ENCODE measurements at places on chromosomes 1 and 21. TPM values are rescaled to one million over a fixed set of nuclear protein-coding genes. Genes with fewer than 3 reads are reported as not detected.

DNA sequence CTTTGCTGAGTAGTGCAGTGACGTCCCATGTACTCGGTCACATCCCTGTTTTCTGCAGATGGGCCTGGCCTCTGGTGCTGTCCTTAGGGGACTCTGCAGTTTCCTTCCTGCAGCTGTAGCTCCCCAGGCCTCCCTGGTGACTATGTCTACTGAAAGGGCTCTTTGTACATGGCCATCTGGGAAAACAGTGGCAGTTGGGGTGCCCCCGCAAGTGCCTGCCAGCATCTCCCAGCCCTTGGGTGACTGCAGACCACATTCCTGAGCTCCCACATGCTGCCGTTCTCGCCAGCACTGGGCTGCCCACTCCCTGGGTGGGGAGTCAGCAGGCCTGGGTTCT, 37.5 kb upstream of the KCNA10 start:
- no peak for DNase-seq

The CLDN19 gene
- not detected for total RNA-seq

- DNase-seq: no peak
Measured at GRCh38 chr21:14543983-14544382, 2.1 kb downstream of the SAMSN1 start.

GRCh38 chr1:185512442-185512841, 195.4 kb upstream of the IVNS1ABP start:
- DNase-seq: no peak

GRCh38 chr1:46372431-46372830, 21.7 kb upstream of the FAAH start:
- DNase-seq: no peak

The GSTM1 gene
- not detected for total RNA-seq

DNA sequence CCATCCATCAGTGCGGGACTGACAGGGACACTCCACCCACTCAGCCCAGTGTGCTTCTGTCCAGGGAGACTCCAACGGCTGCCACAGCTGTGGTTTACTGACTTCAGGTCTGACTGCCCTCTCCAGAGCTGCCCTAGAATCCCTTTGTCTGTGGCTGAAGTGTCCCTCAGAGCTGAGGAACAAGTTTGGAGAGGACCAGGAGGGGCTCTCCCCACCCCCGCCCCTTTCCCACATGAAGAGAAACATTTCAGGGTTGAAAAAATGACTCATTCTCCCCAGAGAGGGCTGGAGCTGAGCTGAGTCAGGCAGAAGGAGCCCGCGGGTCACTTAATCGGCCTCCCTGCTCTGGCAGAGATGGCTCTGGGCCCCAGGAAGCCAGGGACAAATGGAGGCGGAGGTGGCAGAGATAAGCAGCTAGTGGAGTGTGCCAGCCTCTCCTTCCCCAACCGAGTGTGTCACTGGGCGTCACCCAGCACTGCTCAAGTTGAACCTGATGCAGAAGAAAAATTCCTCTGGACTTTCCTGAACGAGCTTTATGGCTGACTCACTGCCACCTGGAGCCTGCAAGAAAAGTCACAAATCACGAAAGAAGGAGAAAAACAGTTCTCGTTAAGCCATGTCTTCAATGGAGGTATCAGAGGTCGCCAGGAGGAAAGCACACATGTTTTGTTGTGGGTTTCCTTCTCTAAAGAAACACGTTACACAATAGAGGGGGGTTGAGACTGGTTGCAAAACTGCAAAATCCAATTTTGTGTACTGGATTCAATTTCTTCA, 34.3 kb upstream of the ECE1 start:
- DNase-seq: peak; percentile 45

- no peak for DNase-seq
Measured at GRCh38 chr1:234573711-234574299, 36.2 kb downstream of the IRF2BP2 start.

- no peak for DNase-seq
Measured at GRCh38 chr21:42089093-42089631, 18.0 kb downstream of the UMODL1 start.

DNA sequence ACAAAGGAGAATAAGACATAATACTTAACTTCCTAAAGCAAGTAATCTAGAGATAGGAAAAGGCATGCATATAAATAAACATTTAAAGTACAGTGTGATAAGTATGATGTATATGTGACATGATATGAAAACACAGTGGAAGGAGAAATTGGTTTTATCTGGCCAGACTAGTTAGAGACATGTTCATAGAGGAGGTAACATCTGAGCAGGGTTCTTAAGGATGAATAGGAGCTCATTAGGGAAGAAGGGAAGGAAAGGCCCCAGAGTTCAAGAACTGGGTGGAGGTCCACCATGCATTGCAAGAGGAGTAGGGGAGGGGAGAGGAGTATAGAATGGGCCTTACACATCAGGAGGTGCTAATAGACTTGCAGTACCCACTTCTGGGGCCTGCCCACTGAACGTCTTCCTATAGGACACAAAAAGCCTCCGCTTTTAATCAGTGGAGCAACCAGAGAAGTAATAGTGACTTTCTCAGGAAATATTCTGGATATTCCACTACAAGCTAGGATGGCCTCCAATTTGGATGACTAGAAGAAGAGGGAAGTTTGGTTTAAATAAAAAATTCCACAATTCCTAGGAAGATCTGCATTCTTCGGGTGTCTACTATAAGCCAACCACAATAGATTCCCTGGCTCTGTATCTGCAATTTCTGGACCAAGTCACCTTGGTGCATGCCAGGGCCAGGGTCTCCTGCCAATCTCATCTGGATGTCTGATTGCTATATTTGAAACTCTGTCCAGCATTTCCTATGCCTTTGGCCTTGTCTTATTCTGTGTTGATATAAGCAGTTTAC, 41.9 kb downstream of the NGF start:
- DNase-seq: no peak

DNA sequence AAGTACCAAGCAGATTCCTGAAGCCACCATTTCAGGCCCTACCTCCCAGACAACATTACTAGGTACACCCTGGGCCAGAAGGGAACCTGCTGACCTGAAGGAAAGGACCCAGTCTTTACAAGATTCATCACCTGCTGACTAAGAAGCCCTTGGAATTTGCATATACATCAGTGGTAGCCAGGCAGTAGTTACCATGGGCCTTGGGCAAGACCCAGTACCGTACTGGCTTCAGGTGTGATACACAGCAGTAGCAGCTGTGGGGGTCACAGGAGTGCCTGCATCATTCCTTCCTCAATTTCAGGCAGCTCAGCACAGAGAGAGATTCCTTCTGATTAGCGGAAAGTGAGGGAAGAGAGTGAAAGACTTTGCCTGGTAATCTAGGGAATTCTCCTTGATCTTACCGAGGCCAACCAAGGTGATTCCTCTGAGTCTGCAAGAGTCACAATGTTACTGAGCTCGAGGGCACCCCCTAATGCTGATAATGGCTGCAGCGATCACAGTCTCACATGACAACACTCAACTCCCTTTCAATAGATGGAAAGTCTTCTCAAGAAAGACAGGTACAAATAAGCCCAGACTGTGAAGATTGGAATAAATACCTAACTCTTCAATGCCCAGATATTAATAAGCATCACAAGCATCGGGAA, 22.0 kb upstream of the UHMK1 start:
- DNase-seq: no peak

DNA sequence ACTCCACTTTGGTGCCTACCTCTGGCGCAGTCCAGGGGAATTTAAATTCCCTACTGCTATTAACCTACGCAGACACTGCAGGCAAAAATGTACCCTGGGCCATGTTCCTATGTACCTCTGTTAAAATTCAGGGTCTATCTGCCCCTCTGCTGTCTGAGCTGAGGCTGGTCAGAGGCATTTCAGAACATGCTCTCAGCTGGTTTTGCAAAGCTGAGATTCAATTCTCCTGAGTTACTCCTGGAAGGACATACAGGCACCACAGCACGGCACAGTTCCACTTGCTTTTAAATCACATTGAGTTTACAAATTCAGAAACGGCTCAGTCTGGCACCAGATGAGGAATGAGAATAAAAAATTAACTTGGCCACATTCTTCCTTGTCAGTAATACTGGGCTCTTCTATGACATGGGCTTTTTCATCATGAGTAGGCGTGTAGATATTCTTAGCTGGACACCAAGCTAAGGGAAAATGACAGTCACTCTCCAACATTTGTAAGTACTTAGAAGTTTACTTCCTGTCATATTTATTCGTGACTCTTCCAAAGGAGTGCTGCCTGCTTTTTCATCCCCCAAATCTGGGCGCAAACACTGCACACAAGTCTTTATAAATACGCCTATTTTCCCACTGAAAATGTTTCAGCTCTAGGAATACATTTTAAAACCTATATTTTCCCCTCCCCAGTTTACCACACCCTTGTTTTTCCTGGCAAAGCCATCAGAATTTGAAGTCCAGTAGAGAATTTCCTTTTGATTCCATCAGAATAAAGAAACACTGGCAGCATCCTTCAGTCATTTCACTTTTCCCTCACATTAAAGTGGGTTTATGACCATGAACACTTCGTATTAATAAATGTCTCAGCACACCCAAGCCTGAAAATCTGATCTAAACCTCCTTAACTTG, 1.9 kb downstream of the C1orf198 start:
- DNase-seq: no peak

GRCh38 chr1:184972315-184973055, 1.8 kb downstream of the NIBAN1 start:
- DNase-seq: no peak

GRCh38 chr21:26100573-26100972, 70.0 kb downstream of the APP start:
- no peak for DNase-seq

- no peak for DNase-seq
Measured at GRCh38 chr1:110208916-110209645, 1.0 kb upstream of the KCNC4 start.

- DNase-seq: no peak
Measured at GRCh38 chr21:41067709-41068108, 100.3 kb upstream of the BACE2 start.

- peak; percentile 43 for DNase-seq
Measured at GRCh38 chr1:111989531-111990025, at the start of gene KCND3. TSS of gene KCND3 (minus strand) at chr1:111989668.

DNA sequence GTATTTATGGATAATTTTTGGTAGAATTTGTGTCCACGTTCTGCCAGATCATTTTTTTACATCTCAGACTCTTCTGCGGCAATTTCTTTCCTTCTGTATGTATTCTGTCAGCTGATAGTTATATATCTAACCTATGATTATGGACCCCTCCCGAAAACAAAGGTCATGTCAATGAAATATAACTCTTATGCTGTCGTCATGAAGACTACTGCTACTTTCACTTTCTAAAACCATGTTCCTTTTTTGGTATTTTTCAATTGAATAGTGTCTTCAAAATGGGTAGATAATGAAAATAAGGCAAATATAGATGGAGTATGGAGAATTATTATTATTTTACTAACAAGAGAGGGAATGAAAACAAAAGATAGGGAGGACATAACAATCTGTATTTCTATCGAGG, 3.2 kb downstream of the ANGPTL1 start:
- no peak for DNase-seq

DNA sequence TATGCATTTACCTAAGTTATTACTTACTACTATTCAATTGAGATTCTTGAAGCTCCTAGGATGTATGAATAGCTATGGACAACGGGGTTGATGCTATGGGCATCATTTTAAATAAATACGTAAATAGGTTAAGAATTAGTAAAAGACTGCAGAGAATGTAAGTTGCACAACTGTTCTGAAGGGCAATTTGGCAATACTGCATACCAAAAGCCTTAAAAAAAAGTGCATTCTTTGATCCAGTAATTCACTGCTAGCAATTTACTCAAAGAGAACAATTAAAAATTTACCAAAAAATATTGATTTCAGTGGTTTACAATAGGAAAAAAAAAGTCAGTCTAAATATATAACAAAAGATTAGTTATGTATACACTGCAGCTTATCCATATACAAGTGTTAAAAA, 3.5 kb downstream of the ARPC5 start:
- no peak for DNase-seq

DNA sequence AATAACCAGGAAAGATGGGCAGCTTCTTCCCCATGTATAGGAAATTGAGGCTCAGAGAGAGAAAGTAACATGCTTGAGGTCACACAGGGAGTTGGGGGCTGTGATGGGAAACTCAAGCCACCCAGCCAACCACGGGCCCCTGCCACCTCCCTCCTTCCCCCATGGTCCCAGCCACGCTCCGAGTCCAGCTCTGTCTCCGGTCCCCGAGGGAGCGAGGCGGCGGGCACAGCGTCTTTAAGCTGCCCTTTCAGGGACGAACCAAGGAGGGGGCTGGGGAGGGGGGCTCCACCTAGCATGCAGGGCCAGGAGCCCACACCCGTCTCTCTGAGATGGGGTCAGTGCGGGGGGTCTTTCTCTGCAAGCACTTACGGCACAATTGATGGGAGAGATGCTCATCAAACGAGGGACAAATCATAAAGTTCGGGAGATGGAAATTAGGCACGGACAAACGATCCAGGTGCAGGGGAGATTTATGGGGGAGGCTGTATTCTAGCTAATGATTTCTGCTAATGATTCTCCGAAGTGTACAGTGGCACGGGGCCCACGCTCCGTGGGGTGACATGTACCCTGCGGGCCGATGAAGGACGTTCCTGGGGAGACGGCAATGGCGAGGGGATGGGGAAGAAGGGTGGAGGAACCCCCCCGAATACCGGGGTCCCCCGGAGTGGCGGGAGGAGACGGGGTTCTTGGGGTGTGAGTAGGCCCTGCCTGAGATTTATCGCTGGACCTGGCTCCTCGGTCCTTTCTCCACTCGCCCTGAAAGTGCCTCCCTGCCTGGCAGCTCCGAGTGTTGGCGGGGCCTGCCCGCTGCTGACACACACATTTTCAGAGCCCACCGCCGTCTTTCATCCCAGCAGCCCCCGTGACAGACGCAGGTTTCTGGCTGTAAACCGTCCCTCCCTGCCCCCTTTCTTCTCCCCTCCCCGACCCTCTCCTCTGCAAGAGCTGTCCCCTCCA, 31.2 kb upstream of the CASZ1 start:
- no peak for DNase-seq

The TINAGL1 gene
- total RNA-seq: not detected
